GM13977 (cell line): ENCODE measurements at places on chromosomes 13 and 19.

GRCh38 chr13:98489446-98490194 lies 87.3 kb downstream of the STK24 start:
- no peak for DNase-seq

DNA sequence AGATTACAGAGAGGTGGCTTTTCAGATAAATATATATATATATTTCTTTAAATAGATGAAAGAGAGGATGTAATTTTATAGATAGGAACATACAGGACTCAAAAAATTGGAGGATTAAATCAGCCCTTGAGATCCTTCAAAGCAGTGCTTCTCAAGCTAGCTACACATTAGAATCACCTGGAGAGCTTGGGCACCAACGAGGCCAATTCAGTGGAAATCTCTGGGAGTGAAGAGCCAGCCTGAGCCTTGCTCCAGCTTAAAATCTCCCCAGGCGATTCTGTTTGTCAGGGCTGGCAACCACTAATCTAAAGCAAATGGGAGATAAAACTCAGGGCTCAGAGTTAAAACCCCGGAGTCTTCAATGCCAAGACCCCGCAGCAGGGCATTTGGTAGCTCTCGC lies 15.0 kb upstream of the CLN5 start:
- no peak for DNase-seq

DNA sequence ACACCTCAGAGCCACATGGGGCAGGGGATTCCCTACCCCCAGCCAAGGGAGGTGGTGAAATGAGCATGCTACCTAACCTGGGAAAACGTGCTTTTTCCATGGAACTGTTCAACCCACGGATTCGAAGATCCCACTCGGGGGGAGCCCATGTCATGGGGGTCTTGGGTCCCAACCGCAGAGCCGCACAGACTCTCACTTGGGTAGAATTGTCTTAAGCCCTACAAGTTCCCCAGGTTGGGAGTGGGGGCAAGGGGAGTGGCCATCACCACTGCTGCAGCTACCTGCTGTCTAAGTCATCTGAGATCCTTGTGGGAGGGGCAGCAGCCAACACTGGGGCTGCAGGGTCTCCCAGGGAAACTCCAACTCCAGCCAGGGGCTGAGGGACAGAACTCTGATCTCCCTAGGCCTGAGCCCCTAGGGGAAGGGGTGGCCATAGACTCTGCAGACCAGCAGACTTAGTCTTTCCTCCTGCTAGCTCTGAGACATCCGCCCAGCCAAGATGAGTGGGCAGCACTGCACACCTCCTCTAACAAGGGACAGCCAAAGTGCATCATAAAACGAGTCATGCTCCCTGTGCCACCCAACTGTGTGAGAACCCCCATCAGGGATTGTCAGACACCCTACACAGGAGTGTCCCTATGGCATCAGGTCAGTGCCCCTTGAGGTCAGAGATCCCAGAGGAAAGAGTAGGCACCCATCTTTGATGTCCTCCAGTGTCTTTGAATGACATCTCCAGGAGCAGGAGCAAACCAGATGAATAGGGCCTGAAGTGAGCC lies 610.4 kb upstream of the SLITRK6 start:
- DNase-seq, result no peak

GRCh38 chr19:29928831-29929230 lies 13.2 kb upstream of the URI1 start:
- peak; percentile 53 for DNase-seq

- no peak for DNase-seq
Measured at GRCh38 chr13:102862624-102863210, 16.9 kb downstream of the ERCC5 start.

- no peak for DNase-seq
Measured at GRCh38 chr13:112060282-112060830, 6.6 kb upstream of the SOX1 start.

- DNase-seq, result no peak
Measured at GRCh38 chr13:100724568-100724967, 50.0 kb upstream of the TMTC4 start.

DNA sequence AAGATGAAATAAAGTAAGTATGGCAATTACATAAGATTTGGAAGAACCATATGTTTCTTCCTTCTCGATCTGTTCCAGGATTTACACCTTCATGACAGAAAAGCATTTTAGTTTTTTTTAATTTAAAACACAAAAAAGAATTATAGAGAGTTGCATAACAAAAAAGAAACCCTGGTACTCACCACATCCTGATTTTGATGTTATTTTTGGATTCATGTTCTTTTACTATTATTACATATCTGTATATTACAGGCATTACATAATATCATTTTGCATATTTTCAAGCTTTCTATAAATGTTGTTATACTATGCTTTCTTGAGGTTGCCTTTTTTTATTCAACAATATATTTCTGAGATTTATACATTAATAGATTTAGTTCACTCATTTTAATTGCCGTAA lies 6.7 kb upstream of the KATNAL1 start:
- no peak for DNase-seq

GRCh38 chr13:102132777-102133295 lies 269.0 kb downstream of the FGF14 start:
- no peak for DNase-seq

DNA sequence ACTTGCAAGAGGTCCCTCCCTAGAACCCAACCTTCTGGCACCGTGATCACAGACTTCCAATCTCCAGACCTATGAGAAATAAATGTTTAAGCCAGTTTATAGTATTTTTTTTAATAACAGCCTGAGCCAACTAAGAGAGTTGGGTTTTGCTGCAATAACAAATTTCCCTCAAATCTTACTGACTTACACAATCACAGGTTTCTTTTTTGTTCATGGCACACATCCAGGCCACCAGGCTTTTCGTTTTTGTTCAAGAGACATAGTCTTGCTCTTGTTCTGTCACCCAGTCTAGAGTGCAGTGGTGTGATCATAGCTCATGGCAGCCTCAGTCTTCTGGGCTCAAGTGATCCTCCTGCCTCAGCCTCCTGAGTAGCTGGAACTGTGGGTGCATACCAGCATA lies 2.0 kb upstream of the SELENOV start:
- DNase-seq, result no peak

GRCh38 chr19:6362027-6362350 lies 658 bp downstream of the CLPP start:
- DNase-seq, result no peak

DNA sequence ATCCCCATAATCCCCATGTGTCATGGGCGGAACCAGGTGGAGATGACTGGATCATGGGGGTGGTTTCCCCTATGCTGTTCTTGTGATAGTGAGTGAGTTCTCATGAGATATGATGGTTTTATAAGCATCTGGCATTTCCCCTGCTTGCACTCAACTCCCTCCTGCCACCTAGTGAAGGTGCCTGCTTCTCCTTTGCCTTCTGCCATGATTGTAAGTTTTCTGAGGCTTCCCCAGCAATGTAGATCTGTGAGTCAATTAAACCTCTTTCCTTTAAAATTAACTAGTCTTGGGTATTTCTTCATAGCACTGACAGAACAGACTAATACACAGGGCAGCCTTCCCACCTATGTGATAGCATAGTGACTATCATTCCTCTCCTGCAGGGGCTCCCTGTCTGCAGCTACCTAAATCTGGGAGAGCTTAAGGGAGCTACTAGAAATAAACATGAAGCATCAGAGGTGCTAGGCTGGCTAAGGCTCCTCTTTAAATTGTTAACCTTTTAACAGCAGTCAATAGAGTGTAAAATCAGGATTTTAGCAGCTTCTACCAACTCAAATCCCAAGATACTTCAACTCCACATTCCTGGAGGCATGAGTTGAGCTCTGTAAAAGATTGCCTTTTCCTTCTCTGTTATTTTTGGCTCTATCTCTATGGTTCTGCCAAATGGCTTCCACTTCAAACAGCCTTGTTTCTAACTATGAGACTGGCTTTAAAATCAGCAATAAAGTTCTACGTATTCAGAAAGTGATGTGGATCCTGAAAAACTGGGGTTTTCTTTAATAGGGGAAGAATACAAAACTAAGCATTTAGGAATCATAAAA lies 112.3 kb downstream of the VWA8 start:
- DNase-seq, result no peak

DNA sequence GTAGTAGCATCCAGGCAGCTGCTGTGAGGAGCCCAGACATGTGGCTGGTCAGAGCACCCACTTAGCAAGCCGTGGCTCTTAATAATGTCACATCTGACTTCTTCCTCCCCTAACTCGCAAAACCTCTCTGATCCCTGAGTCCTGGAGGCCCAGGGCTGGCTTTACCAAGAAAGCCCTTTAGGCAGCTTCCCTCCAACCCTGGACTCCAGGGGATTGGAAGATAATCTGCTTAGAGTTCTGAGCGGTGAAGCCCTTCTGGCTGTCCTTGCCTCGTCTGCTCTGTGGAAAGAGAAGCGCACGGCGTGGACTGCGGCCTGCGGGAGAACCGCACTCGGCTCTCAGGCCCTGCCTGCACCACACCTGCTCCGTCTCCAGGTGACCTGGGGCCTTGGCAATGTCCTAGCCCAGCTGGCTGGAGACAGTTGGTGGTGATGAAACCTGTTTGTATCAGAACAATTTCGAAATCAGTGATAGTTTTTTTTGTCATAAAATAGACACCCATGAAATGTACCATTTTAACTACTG lies 64.5 kb upstream of the MCF2L start:
- DNase-seq, result no peak

GRCh38 chr19:7681340-7682174 lies 924 bp downstream of the TRAPPC5 start:
- DNase-seq, result peak; percentile 92

DNA sequence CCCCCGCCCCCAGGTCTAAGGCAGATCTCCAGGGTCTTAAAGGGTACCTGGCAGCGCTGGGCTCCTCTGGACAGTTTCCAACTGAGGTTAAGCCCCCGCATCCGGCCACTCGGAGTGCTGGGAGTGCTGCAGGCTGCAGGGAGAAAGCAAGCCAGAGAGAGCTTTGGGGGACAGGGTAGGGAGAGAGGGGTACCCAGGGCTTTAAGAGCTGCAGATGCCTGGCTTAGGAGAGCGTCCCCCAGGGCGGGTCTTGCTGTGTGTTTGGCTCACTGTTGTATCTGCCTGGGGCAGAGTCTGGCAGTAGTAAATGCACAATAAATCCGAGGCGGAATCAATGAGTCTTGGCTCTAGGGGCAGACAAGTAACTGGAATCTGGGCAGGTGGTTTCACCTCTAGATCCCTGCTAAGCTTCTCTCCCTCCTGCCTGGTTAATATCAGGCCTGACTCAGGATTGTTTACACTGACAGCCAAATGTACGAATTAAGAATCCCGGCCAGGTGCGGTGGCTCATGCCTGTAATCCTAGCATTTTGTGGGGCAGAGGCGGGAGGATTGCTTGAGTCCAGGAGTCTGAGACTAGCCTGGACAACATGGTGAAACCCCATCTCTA lies 798 bp upstream of the COX6B2 start:
- no peak for DNase-seq

- no peak for DNase-seq
Measured at GRCh38 chr13:50950849-50951248, 41.3 kb downstream of the RNASEH2B start.

DNA sequence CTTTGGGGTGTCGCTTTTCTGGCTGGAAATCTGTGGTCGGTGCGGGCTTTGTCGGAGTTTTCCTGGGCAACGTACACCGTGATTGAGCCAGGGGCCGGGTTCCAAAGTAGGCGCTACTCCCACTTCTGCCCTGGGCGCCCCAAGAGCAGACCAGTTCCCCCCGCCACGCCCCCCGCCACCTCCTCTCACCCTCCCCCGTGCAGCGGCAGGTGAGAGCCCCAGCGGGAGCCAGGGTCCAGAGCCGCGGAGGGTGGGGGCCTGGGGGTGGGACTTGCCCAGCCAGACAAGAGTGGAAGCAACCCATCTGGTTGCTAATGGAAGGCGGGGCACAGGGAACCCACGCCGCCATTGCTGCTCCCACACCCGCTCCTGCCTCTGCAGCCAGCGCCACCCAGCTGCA lies 2195.9 kb downstream of the PCDH9 start:
- no peak for DNase-seq

DNA sequence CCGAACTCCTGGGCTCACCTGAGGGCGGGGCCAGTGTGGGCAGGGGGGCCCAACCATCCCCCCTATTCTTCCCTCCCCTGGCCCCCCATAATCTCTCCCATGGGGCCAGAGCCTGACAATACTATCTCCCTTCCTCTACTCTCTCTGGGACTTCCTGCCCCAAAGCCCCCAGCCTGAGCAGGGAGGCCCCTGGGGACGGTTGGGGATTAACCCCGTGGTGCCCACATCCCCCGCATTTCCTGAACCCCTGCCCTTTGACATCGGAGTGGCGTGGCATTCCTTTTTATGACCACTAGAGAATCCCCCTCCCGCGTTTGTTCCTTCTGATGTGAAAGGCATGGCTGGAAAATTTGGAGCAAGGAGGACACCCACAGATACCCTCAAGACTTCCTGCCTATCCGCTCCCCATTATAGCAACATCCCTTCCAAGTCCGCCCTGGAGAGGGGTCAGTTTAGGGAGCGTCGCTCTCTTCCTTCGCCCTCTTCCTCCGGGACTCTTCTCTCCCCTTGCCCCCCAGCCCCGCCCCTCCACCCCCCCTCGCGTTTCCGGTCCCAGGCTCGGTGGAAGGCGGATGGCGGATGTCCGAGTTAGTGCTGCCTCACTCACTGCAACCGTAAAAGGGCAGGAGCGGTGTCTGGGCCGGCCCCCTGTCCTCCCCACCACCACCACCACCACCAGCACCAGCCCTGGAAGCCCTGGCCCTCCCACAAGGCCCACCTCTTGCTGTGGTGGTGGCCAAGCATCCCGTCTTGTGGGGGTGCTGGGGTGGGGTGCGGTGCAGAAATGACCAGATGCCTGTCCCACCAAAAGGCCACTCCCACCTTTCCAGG lies 1.8 kb downstream of the VASP start:
- peak; percentile 90 for DNase-seq

DNA sequence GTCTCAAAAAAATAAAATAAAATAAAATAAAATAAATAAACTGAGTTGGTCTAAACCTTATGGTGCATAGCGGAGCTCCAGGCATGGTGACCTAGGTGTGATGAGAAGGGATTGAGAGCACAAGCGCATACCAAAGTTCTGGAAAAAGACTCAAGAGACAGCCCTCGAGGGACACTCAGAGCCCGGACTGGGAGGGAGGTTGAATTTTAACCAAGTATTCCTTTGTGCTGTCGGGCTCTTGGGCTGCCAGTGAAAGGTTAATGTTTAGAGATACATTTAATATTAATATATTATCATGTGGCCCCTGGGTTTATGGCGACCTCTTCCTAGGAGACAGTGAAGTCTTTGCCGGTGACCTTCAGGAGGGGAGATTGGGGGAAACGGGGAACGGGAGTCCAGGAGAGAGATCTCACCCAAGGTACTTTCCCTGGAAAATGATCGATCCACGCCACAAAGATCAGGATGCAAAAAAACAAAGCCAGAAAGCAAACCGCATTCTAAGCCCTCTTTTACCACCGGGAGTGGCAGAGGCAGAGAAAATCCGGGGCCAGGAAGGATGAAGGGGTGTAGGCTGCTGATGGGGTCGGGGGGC lies 1.6 kb downstream of the FUT6 start:
- DNase-seq, result no peak
